ENCODE measurements at places on chromosomes 2 and 18.

GRCh38 chr2:96102596-96103186, 13.7 kb downstream of the ADRA2B start:
- H3K4me3 ChIP-seq, result no peak overlapping the region
- H3K27me3 ChIP-seq, result peaks cover 7% of the 10 kb centered on the region
- no peak for DNase-seq
- no peak overlapping the region for H3K27ac ChIP-seq

DNA sequence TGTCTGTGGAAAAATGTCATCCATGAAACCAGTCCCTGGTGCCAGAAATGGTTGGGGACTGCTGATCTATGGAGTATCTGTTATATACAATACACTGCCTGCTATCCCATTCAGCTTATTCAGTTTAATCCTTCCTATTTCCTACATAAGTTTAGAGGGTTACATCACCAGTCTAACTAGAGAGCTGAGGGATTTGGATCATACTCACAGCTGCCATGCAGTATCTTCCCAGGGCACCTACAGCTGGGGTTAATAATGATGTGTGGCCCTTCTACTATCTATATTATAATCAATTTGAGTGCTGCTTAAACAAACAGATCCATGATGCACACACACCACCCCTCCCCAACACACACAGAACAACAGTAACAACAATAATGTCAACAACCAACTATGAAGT, 524.0 kb downstream of the LRRTM4 start:
- H3K4me3 ChIP-seq, result no peak overlapping the region
- no peaks in the 10 kb centered on the region for H3K4me1 ChIP-seq
- no peaks in the 10 kb centered on the region for H3K36me3 ChIP-seq

DNA sequence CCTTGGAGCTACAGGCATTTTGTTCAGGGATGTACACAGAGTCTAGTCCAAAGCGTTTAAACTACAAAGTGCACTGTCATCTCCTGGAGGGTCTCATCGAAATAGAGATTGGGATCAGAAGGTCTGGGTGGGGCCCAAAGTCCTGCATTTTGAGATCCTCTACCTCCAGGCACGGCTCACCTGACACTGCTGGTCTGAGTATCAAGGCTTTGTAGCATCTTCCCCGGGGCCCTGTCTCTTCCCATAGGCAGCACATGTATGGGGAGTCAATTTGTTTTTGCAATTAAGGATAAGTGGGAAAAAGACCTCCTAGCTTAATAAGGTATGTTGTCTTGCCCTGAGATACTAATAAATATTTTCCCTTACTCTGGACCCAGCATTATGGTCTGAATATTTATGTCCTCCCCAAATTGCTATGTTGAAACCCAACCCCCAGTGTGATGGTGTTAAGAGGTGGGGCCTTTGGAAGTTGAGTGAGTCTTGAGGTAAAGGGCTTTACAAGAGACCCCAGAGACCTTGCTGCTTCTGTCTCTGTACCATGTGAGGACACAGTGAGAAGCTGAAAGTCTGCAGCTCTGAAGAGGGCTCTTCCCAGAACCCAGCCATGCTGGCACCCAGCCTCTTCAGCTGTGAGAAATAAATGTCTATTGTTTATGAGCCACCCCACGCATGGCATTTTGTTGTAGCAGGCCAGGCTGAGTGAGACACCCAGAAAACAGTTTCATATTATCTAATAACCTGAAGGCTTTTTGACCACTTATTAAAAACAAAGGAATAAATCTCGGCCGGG, 258.7 kb upstream of the HS6ST1 start:
- H3K27ac ChIP-seq, result no peak overlapping the region
- no peaks in the 10 kb centered on the region for H3K36me3 ChIP-seq
- no peaks in the 10 kb centered on the region for H3K4me1 ChIP-seq
- no peak overlapping the region for H3K4me3 ChIP-seq

GRCh38 chr2:47265158-47265557, 110.0 kb upstream of the STPG4 start:
- DNase-seq, result no peak
- no peak overlapping the region for H3K4me3 ChIP-seq
- no peak overlapping the region for H3K27ac ChIP-seq
- no peaks in the 10 kb centered on the region for H3K4me1 ChIP-seq
- H3K36me3 ChIP-seq, result no peaks in the 10 kb centered on the region

DNA sequence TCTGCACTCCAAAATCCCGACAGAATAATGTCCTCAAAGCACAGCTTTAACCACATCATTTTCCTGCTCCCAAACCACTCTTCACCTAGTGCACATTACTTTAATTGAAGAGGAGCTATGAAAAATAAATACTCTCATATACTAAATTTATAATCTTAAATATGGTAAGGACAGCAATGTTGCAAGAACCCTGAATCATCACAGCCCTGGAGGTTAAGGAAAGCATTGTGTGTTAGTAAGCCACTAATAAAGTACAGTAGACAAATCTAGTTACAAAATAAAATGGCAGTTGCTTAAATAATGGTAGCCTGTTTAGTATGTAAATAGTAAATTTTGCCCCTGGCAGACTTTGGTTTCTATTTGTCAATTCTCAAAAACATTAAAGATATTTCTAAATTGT, 27.0 kb upstream of the CCDC178 start:
- no peaks in the 10 kb centered on the region for H3K4me1 ChIP-seq
- H3K27me3 ChIP-seq, result no peaks in the 10 kb centered on the region
- H3K4me3 ChIP-seq, result no peak overlapping the region
- no peak for DNase-seq
- H3K36me3 ChIP-seq, result no peaks in the 10 kb centered on the region
